GM20000 (cell line): ENCODE measurements at places on chromosomes 2 and 18.

GRCh38 chr2:48227617-48228344, 302.2 kb upstream of the STON1 start:
- peak; percentile 31 for DNase-seq

DNA sequence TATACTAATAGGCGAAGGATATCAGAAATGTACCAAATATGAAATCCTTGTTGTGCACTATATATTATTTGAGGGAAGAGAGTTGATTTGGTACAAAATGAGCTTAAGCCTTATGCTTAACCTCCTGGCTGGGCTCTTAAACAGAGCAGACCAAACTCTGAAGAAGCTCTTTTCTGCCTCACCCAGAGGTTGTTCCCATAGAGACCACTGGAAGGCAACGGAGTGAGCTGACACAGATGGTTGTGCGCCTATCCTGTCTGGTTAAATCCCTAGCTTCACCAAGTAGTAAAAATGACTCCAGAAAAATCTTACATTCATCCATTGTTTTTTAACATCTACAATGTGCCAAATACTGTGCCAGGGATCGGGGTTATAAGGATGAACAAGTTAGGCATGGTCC, 55.9 kb upstream of the NOL4 start:
- DNase-seq, result no peak

GRCh38 chr18:52670896-52671295, 330.9 kb downstream of the DCC start:
- DNase-seq, result peak; percentile 6

GRCh38 chr2:148917431-148917830, 42.4 kb downstream of the KIF5C start:
- DNase-seq, result no peak

GRCh38 chr2:112199188-112199587, 55.7 kb downstream of the ZC3H8 start:
- no peak for DNase-seq

DNA sequence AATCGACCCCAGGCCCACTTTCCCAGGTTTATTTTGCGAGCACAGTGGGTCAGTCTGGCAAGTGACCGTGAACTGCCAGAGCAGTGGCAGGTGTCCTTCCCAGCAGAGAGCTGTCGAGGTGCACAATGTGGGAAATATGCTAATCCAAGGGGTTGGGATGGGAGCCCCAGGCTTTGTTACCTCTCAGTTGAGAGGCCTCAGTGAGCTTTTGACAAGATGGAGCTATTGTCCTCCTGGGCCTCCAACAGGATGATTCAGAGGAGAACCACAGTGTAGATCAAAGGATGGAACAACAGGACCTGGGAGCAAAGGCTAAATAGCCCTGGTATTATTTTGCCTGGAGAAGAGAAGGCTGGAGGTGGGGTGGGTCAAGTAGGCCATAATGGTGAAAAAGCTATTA, 150.8 kb downstream of the NCKAP5 start:
- no peak for DNase-seq

- peak; percentile 20 for DNase-seq
Measured at GRCh38 chr2:222194669-222195068, 104.1 kb downstream of the PAX3 start.

DNA sequence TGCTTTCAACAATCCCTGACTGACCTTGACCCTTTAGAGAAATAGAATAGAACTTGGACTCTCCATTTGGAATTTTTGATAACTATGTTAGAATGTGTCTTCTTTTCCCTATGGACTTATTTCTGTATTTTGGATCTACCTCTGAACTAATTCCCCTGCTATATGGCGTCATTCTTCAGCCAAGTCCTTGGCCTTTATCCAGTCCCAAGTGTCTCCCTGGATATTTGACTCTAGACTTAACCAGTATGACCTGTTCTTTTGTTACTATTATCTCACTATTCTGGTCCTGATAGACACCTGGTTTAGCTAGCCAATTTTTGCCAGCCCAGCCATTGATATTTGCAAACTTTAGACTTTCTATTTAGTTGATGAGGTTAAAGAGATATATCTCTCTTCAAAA, 186.8 kb downstream of the KCNS3 start:
- no peak for DNase-seq

DNA sequence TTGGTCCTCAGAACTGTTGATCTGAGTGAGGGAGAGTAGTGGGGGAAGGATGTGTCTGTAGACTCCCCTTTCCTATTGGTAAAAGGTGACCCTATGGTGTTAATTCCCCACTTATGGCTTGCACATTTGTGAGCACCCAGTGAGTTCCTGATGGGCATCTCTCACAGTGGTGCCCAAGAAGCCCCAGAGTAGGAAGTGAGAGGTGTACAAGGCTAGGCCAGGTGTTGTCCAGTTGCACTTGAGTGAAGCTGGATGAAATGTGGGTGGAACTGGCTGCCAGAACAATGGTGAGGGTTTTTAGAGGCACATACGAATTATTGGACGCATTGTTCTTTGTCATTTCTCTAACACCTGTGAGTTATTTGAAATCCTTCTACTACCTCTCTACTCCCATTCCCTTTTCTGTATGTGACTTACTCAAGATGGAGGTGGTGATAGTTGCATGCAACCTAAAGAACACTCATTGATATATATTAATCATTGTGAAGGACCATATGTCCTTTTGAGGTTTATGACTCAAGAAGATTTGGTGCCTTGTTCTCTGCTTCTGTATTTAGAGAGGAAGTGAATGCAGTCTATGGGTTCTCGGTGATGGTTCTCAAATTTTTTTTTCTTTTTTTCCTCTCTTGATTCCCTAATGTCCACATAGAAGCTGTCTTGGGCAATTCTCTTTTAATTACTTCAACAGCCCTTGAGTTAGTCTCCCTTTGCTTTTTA, 162.7 kb downstream of the FSHR start:
- DNase-seq, result peak; percentile 12

DNA sequence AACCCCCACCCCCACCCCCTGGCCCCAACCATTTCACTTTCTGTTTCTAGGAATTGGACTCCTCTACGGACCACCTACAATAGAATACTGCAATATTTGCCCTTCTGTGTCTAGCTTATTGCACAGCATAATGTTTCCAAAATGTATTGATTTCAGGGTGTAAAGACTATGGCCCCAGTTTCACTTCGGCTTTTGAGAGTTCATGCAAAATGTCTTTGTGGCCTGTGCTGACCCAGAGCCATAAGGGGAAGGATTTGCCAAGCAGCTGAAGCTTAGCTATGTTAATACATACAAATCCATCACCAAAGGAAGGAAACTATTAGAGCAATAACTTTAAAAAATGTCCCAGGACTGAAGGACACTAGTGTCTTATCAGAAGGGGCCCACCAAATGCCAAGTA, 11.2 kb upstream of the ATP9B start:
- peak; percentile 60 for DNase-seq

GRCh38 chr2:127080938-127081755, 25.8 kb downstream of the BIN1 start:
- DNase-seq, result peak; percentile 65

- no peak for DNase-seq
Measured at GRCh38 chr2:239368321-239368720, 32.5 kb downstream of the HDAC4 start.

DNA sequence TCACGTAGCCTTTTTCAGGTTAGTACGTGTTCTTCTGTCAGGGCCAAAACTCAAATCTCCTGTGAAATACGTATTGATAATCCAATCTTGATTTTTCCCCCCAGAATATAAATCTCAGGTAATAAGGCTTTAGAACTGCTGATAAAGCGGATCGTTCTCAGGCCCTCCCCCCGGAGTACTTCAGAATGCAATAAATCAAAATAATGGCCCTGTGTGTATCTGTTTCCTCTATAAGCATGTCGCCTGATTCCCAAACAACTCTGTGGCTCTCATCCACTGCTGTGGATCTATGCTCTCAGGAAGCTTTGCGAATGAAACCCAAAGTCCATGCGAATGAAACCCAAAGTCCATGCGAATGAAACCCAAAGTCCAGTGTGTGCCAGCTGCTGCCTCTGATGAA, 49.4 kb downstream of the IMPA2 start:
- no peak for DNase-seq

DNA sequence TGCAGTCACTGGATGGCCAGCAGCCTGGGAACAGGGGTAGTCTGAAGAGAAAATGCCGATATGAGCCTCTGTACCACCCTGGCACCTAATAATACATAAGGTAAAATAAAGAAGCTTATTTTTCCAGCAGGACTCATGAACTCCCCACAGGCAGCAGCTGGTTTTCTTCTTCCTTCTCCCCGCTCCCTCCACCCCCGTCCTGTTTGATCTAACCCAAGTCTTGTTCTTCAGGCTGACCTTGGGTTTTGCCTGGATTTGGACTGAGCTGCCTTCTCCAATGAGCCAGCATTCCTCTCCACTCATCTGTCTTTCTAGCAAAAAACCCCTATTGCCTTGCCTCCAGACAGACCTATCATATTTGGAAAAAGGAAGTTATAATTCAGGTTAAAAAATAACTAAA, 111.8 kb downstream of the CELF4 start:
- no peak for DNase-seq

DNA sequence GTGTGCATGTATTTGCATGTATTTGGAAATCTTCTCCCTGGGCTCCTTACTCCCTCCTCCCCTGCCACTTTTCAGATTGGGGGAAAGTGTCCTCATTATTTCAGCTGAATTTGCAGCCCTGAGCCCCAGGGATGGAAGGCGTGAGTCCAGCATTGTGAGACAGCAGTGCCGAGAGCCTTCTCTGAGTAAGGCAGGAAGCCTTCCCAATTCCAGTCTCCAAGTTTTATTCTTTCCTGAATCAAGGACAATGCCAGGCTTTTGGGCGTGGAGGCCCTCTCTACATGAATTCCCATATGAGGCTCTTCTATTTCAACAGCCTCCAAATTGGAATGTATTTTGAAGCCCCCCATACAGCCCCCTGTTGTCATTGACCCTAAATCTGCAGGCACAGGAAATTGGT, 163.5 kb downstream of the ACKR3 start:
- DNase-seq, result no peak

DNA sequence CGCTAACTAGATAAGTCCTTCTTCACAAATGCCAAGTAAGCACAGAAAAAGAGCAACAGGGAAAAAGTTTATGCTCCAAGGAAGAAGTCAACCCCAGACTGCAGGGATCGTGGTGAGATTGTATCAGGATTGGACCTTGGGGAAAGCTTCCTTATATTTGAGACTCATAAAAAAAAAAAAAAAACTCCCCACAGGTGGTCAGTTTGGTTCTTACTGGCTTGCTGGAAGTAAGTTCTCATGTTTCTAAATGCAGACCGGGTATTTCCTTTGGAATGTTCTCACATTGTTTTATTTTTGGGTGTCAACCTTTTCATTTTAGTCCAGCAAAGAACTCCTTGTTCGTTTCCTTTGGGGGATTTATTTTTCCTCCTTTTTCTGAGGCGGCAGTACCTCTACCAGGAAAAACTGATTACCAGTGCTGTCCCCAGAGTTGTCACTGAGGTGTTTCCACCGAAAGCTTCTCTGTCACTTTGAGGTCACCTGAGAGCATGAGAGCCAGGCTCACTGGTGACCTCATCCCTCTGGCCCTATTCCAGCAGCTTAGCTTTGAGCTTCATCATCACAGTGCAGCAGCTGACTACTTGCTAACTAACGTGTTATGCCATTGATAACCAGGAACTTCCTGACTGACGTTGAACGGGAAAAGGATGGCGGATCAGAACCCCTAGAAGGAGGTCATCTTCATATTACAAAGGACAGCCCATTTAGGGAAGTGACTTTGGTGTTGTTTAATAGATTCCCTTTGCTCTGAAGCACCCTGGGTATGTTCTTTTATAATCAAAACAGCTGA, 16.8 kb upstream of the ATP8B1 start:
- no peak for DNase-seq

- no peak for DNase-seq
Measured at GRCh38 chr2:9897846-9898245, 53.6 kb upstream of the GRHL1 start.

DNA sequence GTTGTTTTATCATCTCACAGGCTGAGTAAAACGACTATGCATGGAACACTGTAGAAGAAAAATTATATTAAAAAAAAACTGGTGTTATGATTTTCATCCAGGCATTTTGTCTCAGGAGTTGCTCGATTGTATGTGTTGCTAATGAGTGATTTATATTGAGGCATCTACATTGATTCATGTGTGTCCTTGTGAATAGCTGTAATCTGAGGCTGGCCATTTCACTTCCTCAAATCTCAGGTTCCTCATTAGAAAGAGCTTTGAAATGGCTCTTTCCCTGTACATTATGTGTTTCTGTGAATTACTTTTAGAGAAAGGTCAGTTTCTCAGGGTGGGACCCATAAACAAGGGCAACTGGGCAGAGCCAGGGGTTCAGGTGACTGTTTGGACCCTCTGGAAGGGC, 2.3 kb downstream of the IL18R1 start:
- peak; percentile 41 for DNase-seq

GRCh38 chr2:38076152-38076709, 280 bp upstream of the CYP1B1 start:
- peak; percentile 84 for DNase-seq

GRCh38 chr2:161681046-161681445, 56.8 kb downstream of the SLC4A10 start:
- no peak for DNase-seq

DNA sequence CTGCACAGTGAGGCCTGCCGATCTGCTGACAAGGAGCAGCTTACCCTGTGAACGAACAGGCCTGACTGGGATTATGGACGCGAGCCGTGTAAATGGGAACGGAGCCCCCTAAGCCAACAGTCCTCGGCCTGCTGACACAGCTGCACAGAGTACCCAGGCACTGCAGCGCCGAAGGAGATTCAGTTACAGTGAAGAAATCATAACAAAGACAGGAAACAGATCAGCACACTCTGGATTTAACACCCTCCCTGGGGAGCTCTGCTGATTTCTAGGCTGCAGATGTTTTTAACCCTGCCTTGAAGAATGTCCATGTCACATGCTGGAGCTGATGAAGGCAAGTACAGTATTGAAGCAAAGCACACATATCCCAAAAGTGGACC, 43.4 kb downstream of the COLEC12 start:
- no peak for DNase-seq

DNA sequence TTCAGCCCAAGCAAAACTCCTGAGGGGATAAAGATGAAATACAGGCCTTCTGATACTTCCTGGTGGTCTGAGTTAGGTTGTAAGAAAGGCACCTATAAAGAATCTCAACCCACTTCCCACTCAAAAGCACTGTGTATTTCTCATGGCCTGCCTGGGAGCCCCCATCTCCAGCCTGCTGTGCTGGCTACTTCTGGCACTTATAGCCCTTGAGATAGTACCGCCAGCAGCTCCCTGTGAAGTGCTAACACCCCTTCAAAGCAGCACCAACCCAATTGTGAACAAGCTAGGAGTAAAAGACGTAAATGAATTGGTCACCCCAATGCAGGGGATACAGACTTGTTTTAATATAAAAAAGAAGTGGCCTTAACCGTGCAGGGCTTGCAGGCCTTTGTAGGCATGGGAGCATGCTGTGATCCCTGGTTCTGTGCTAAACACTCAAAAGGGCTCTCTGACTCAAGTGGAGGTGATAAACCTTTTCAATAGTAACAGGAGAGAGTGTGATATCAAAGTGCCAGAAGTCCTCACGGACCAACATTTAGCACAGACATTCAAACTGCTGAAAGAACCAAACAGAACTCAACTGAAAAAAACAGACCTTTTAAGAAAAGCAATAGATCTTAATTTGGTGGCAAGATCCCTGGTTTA, 80.8 kb downstream of the RTN4 start:
- DNase-seq, result no peak

- no peak for DNase-seq
Measured at GRCh38 chr2:74883011-74883410, 49.1 kb downstream of the HK2 start.
